ENCODE measurements at places on chromosomes 1 and 21.

- no peak for DNase-seq
Observed at GRCh38 chr1:86706018-86706635, 1.8 kb downstream of the SH3GLB1 start.

GRCh38 chr1:77850082-77850481, 38.3 kb upstream of the NEXN start:
- no peak for DNase-seq

- DNase-seq: no peak
Observed at GRCh38 chr1:3359351-3359750, 95.1 kb upstream of the ARHGEF16 start.

GRCh38 chr1:94284476-94284875, 47.1 kb upstream of the ARHGAP29 start:
- no peak for DNase-seq

Data from WTC11 (cell line).